ENCODE measurements at places on chromosomes 1 and 21.
A peak's percentile ranks its signal among the peaks of the same experiment; 100 is the strongest.

GRCh38 chr1:245201201-245201600, 46.4 kb downstream of the KIF26B start:
- no peak for DNase-seq

- DNase-seq: no peak
Measured at GRCh38 chr1:18394563-18395156, 86.1 kb upstream of the KLHDC7A start.

DNA sequence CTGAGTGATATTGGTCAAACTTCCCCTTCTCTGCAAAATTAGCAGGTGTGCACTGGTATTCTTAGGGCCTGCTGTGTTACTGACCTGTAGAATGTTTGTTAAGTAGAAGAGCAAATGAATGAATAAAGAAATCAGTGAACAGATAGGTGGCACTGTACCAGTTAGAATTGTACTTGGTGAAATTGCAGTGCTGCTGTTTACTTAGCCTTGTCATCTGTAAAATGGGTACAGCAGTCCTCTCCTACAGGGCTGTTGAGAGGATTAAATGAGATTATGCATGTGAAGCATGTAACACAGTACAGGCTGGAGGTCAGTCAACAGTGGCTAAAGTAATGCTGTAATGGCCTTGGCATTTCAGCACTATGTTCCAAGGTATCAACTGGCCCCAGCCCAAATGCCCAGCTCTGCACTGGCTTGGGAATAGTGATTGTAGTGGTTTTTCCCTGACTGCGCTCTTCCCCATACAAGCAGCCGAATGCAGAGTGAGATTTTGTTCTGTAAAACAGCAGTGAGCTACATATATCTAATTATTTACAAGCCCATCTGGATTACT, 10.5 kb downstream of the VANGL1 start:
- DNase-seq: no peak

DNA sequence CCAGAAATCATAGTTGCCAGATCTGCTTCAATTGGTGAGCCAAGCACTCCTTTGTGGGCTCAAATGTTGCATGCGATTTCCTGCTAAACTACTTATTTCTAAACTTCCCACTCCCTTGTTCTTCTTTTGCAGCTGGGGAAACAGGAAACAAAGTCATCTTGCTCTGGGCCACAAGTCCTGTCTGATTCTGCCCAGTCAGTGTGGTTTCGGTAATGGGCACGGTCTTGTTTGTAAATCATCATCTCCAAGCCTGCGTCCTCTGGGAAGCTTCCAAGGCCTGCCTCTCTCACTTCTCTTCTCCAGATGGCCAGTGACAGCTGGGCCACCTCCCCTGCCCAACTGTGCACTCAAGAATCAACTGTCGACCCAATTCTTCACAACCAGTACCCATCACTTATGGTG, 4.4 kb downstream of the S100A8 start:
- DNase-seq: no peak

- DNase-seq: no peak
Measured at GRCh38 chr1:61300899-61301298, 218.5 kb downstream of the NFIA start.

- no peak for DNase-seq
Measured at GRCh38 chr1:46152016-46152415, 19.6 kb upstream of the PIK3R3 start.

GRCh38 chr1:207134581-207134980, 30.5 kb downstream of the C4BPA start:
- no peak for DNase-seq

GRCh38 chr1:11307852-11308251, 34.9 kb downstream of the UBIAD1 start:
- DNase-seq: no peak

GRCh38 chr1:165284454-165284853, 72.1 kb downstream of the LMX1A start:
- DNase-seq: no peak

- DNase-seq: no peak
Measured at GRCh38 chr1:67840449-67840848, 7.2 kb upstream of the GNG12 start.

GRCh38 chr1:78267513-78268218, 221.9 kb downstream of the GIPC2 start:
- DNase-seq: no peak

DNA sequence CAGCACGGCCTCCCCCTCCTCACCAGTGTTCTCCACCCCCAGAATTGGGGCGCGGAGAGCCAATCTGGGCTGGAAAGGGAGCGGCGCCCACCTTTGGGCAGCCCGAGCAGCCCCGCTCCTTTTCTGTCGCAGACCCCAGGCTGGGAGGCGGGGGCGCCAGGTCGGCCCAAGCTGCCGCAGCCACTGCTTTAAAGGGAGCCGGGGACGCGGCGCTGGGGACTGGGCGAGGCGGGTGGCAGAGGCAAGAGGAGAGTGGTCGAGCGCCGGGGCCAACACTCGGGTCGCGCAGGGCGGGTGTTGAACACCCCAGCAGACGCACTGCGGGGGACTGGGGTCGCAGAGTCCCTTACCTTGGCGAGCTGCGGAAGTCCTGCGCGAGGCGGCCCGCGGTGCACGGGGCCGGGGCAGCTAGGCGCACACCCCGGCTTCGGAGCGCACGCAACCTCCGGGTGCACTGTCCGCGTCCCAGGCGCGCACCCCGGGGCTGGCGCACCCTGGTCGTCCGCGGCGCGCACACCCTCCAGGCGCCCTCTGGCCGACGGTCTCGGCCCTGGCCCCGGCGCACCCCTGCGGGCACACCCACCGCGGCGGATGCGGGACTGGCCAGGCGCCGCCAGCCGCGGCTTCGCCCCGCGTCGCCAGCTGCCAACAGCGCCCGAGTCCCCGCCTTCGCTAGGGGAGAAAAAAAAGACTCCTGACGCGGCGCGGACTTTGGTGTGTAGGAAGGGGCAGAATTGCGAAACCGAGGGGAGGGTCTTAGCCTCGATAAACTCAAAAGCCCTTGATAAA, at the start of gene KANK4:
KANK4 (minus strand) TSS at position 679 of the 789 bp plus-strand sequence. CDS start 37,870 bp downstream, outside the sequence.
- peak; percentile 85 for DNase-seq

- no peak for DNase-seq
Measured at GRCh38 chr1:56322211-56322610, 257.2 kb downstream of the PLPP3 start.

DNA sequence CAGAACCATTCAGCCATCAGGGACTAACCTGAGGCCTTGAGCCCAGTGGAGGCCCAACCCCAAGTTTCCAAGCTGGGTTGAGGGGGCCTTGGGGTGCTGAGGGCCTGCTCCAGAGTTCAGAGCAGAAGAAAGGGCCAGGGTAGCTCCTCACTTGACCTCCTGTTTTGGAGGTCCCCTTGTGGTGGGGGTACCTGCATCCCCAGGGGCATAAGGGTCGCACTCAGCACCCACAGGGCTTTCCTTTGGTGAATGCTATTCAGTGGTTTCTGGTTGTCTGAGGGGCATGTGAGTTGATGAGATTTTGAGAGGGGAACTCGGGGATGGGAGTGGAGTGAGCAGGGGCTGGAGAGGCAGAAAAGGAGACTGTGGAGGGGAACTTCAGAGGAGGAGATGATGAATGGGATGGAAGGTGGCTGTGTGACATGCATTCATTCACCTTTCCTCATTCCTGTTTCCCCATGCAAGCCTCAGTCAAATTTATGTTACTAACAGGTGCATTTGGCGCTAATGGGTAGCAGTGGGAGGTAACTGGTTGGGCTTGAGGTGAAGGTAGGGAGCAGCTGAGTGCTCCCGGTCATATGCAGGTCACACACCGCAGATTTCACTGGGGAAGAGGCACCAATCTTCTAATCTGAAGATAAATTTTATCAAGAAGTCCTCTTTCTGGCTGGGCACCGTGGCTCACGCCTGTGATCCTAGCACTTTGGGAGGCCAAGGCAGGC, 50.4 kb downstream of the TEX35 start:
- DNase-seq: no peak

DNA sequence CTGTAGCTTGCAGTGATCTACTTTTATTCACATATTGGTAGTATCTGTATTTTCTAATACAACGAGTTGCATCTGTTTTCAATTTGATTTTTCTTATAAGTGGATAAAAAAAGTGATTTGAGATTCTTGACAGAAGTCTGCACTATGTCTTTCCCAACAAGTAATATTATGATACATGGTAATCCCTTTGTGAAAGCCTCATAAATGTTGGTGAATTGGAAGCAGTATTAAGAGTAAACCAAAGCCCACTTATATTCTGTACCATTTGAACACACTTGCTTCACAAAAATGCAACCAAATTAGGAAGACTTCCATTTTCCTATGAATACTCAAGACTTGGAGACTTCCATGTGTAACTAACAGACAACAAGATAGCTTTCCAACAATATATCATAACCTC, 172.0 kb downstream of the HMCN1 start:
- no peak for DNase-seq

DNA sequence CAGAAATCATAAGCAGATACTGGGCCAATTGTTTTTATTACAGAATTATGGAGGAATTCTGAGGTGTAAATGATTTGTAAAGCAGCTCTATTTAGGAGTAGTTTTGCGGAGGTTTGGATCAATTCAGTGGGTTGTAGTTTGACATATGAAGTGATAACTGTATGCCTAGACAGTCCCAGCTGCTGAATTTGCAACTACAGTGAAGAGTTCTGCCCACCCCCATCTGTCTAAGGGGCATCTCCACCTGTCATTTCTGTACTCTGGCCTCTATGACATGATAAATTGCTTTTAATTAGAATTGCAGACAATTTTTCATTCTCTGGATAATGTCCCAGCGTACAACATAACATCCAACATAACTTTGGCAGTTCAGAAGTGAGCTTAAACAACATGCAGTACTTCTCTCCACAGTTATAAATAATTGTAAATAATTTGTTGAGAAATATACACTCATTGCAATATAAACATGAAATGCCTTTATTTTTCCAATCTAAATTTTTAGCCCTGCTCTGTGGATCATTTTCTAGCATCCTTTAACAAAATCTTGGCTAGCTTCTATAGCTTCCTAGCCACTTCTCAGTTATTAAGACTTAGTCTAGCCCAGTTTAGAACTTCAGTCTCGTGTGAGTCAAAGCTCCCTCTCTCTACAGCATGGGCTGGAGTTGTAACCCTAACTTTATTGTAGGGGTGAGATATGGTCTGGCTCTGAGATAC, 52.3 kb downstream of the PDE4B start:
- no peak for DNase-seq

DNA sequence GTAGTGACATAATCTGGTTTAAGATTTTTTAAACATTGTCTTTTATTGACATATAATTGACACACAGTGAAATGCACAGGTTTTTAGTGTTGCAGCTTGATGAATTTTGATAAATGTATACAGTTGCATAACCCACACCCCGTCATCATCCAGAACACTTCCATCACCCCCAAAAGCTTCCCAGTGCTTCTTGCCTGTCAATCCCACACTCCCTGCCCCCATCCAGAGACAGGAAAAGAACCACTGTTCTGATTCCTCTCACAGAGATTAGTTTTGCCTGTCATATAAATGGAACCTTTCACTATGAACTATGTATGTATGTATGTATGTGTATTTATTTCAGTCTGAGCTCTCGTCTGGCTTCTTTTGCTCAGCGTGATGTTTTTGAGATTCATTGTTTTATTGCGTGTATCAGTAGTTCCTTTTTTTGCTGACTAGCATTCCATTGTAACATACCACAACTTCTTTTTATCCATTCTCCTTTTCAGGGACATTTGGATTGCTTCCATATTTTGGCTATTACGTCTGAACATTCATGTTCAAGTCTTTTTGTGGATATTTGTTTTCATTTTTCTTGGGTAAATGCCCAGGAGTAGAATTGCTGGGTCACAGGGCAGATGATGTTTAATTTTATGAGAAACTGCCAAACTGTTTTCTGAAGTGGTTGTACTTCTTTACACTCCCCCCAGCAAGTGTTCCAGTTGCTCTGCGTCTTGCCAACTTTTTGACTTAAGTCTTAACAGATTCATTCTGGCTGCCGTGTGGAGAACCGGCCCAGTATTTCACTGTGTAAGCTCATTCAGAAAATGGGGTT, 8.7 kb downstream of the UBIAD1 start:
- DNase-seq: no peak

DNA sequence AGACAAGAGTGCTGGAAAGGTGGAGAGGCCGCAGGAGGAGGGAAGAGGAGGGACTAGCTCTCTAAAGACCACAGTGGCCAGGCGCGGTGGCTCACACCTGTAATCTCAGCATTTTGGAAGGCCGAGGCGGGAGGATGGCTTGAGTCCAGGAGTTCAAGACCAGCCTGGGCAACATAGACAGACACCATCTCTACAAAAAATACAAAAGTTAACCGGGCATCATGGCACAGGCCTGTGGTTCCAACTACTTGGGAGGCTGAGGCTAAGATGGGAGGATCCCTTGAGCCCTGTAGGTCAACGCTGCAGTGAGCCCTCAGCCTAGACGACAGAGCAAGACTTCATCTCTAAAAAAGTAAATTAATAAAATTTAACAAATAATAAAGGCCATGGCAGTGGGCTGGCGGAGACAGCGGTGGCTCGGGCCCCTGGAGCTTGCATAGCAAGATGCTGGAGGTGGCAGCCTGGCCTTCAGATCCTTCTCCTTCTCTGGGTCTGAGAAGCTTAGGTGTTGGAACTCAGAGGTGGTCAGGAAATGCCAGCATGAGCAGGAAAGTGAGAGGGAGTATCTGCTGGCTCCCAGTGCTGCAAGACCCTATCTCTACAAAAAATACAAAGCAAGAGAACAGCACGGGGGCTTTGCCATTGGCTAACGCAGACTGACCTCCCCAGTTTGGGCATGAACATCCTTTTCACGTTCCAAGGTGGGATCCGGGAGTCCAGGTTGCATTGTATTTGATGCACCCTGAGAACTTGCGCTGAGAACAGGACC, 10.7 kb downstream of the WNT3A start:
- no peak for DNase-seq

DNA sequence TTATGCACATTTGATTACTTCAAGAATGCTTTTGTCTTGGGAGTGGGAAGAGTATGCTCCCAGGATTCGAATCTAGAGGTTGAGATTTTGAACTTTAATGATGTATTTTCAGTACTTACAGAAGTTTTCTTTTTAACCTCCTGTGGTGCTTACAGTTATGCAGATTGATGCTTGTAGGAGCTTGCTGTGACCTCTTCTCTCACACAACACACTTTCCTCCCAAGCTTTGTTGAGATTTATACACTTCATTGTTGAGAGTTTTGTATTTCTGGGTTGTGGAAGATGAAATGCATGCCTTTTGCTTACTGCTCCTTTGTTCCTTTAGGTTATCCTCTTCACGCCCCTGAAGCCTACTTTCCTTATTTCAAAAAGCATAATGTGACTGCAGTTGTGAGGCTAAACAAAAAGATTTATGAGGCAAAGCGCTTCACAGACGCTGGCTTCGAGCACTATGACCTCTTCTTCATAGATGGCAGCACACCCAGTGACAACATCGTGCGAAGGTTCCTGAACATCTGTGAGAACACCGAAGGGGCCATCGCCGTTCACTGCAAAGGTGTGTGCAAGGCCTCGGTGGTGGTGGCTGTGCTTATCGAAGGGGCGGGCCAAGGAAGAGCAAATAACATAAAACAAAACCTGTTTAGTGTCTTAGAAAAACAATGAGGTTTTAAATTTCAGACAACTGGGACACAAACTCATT, 75.5 kb upstream of the GPR88 start:
- DNase-seq: no peak

- no peak for DNase-seq
Measured at GRCh38 chr1:22224091-22224490, 81.2 kb upstream of the WNT4 start.
